ENCODE measurements at places on chromosomes 1 and 21. TPM values are rescaled to one million over a fixed set of nuclear protein-coding genes. Genes with fewer than 3 reads are reported as not detected.

CYP4A22 gene
- not detected for total RNA-seq

NIPAL3 gene
- 67.4 TPM for total RNA-seq

C1orf115 gene
- total RNA-seq: 0.30 TPM

TMPRSS3 gene
- total RNA-seq: not detected

CHAF1B gene
- total RNA-seq: 0.89 TPM

Measured in smooth muscle cell of the umbilical artery (primary cell).